Pancreas (tissue), 10 donors: ENCODE measurements at places on chromosomes 4 and X. TPM values are rescaled to one million over a fixed set of nuclear protein-coding genes. Genes with fewer than 3 reads are reported as not detected.

- H3K27me3 ChIP-seq, result no peaks in the 10 kb centered on the region
- no peaks in the 10 kb centered on the region for H3K36me3 ChIP-seq
- H3K27ac ChIP-seq, result no peak overlapping the region
Measured at GRCh38 chr4:159367781-159368080, 264.9 kb downstream of the RAPGEF2 start.

DNA sequence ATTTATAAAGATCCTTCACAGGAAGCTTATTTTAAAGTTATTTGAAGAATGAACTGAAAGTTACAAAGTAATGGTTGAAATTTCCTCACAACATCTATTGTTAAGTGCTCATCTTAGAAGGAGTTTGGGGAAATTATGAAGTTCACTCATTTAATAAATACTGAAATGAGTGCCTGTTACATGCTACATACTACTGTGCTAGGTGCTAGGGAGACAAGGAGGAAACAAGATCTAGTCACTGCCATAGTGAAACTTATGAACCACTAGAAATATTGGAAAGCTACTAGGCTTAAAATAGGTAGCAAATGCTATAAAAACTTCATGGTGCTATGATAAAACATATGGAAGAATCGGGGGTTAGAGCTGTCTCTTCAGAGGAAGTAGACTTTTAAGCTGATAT lies 97.1 kb downstream of the JADE1 start:
- no peaks in the 10 kb centered on the region for H3K36me3 ChIP-seq
- no peak for DNase-seq
- H3K27ac ChIP-seq, result no peak overlapping the region
- H3K27me3 ChIP-seq, result no peaks in the 10 kb centered on the region
- no peak overlapping the region for H3K4me3 ChIP-seq
- no peaks in the 10 kb centered on the region for H3K4me1 ChIP-seq

Gene PHOX2B
- total RNA-seq, result not detected

- no peak overlapping the region for H3K27ac ChIP-seq
- no peaks in the 10 kb centered on the region for H3K36me3 ChIP-seq
- DNase-seq, result peak; percentile 10
Measured at GRCh38 chr4:6165766-6166165, 34.6 kb downstream of the JAKMIP1 start.

Gene BEX1
- 13.5 TPM for total RNA-seq

DNA sequence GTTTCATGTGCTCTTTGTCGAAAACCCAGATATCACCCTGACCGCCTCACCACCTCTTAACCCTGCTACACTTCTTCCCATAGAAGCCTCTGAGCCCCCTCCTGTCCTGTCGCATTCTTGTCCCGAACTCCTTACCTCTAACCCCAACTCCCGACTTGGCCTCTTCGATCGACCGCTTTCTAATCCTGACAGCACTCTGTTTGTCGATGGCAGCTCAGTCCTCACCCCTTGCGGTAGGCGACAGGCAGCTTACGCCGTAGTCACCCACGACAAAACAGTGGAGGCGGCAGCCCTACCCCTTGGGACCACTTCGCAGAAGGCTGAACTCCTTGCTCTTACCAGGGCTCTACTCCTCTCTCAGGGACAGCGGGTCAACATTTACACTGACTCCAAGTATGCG lies 961.7 kb downstream of the RPA4 start:
- H3K36me3 ChIP-seq, result no peaks in the 10 kb centered on the region
- H3K27me3 ChIP-seq, result no peaks in the 10 kb centered on the region
- H3K4me1 ChIP-seq, result no peaks in the 10 kb centered on the region
- no peak overlapping the region for H3K27ac ChIP-seq
- no peak for DNase-seq
- H3K4me3 ChIP-seq, result no peak overlapping the region

DNA sequence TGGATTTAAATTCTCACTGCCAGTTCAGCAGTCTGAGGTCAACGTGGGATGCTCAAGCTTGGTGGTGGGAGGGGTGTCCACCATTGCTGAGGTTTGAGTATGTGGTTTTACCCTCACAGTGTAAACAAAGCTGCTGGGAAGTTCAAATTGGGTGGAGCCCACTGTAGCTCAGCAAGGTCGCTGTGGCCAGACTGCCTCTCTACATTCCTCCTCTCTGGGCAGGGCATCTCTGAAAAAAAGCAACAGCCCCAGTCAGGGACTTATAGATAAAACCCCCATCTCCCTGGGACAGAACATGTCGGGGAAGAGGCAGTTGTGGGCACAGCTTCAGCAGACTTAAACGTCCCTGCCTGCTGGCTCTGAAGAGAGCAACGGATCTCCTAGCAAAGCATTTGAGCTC lies 14.9 kb upstream of the RRAGB start:
- H3K27ac ChIP-seq, result no peak overlapping the region
- H3K36me3 ChIP-seq, result no peaks in the 10 kb centered on the region
- H3K27me3 ChIP-seq, result no peaks in the 10 kb centered on the region
- H3K4me3 ChIP-seq, result no peak overlapping the region

DNA sequence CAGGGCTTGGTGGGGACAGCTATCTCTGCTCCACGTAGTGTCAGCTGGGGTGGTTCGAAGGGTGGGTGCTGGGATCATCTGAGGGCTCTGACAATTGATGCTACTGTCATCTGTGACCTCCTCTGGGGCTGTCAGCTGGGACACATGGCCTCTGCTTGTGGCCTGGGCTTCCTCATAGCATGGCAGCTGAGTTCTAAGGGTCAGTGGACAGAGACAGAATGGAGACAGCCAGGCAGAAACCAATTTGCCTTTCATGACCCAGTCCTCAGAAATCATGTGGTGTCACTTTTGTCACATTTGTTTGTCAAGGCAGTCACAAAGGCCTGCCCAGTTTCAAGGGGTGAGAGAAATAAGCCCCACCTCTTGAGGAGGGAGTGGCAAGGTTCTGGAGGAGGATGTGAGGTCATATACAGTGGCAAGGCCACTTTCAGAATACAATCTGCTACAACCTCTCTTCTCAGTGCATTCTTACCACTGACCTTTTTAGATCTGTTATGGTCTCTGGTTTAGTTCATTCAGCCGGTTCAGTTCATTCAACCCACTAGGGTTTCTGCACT lies 103.6 kb upstream of the BCOR start:
- no peak for DNase-seq
- H3K4me1 ChIP-seq, result no peaks in the 10 kb centered on the region
- H3K4me3 ChIP-seq, result no peak overlapping the region

Gene TCEAL3
- 11.4 TPM for total RNA-seq

- H3K4me1 ChIP-seq, result no peaks in the 10 kb centered on the region
- H3K36me3 ChIP-seq, result no peaks in the 10 kb centered on the region
- DNase-seq, result no peak
- no peak overlapping the region for H3K4me3 ChIP-seq
Measured at GRCh38 chrX:44456685-44457084, 86.0 kb downstream of the FUNDC1 start.

- H3K4me3 ChIP-seq, result no peak overlapping the region
- H3K36me3 ChIP-seq, result no peaks in the 10 kb centered on the region
- no peak overlapping the region for H3K27ac ChIP-seq
- no peak for DNase-seq
- no peaks in the 10 kb centered on the region for H3K27me3 ChIP-seq
Measured at GRCh38 chr4:168537571-168537970, 40.7 kb downstream of the PALLD start.

GRCh38 chrX:7582191-7582590 lies 260.8 kb upstream of the VCX start:
- no peak overlapping the region for H3K4me3 ChIP-seq
- H3K36me3 ChIP-seq, result no peaks in the 10 kb centered on the region
- no peaks in the 10 kb centered on the region for H3K4me1 ChIP-seq
- no peak overlapping the region for H3K27ac ChIP-seq

GRCh38 chrX:44035571-44035970 lies 62.4 kb upstream of the NDP start:
- H3K27me3 ChIP-seq, result no peaks in the 10 kb centered on the region
- no peaks in the 10 kb centered on the region for H3K4me1 ChIP-seq
- no peak overlapping the region for H3K27ac ChIP-seq
- H3K4me3 ChIP-seq, result no peak overlapping the region

DNA sequence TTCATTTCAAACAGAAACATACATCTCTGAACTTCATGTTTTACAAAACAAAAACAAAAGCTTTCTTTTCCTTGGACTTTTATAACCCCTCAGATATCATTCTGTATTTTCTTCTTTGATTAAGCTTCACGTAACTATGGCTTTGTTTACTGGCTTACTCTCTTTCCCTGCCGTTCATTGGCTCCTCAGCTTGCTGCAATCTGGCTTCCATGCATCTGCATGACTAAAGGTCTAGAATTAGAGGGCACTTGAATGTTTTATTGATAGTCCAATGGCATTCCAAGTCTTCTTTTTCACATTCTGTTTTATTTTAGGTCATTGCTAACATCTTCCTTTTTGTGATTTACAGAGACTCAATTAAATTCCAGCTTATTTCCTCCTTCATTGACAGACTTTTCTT lies 487.6 kb downstream of the GRXCR1 start:
- H3K4me1 ChIP-seq, result no peaks in the 10 kb centered on the region
- H3K36me3 ChIP-seq, result no peaks in the 10 kb centered on the region
- H3K27me3 ChIP-seq, result no peaks in the 10 kb centered on the region
- no peak overlapping the region for H3K27ac ChIP-seq
- H3K4me3 ChIP-seq, result no peak overlapping the region

DNA sequence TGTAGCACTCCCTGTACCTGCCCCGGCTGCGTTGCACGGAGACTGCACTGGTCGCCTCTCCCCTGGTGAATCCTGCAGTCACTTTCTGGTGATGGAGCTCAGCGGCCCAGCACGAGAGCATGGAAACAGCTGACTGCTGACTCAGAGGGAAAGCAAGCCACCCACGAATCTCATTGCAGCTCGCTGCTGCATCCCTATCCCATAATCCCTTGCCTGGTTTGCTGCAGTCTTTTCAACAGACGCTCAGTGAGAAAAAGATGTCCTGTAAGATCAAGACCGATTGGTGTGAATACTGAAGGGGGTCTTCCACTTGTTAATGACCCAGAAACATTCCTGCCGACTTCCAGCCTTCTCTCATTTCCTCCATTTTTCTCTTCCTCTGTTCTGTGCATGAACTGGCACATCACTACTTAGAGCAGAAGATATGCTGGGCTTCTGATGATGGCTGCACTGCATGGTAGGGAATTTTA lies 52.9 kb downstream of the TRIM2 start:
- H3K27me3 ChIP-seq, result no peaks in the 10 kb centered on the region
- DNase-seq, result no peak
- H3K4me3 ChIP-seq, result no peak overlapping the region
- no peaks in the 10 kb centered on the region for H3K4me1 ChIP-seq

Gene MAGEA12
- total RNA-seq, result not detected

Gene ABCG2
- total RNA-seq, result 0.97 TPM

Gene ANXA3
- 36.5 TPM for total RNA-seq

Gene PDLIM3
- total RNA-seq, result 6.3 TPM

- H3K4me1 ChIP-seq, result no peaks in the 10 kb centered on the region
- DNase-seq, result no peak
- no peaks in the 10 kb centered on the region for H3K27me3 ChIP-seq
- no peak overlapping the region for H3K27ac ChIP-seq
- no peak overlapping the region for H3K4me3 ChIP-seq
Measured at GRCh38 chrX:134513091-134513490, 53.1 kb downstream of the HPRT1 start.

DNA sequence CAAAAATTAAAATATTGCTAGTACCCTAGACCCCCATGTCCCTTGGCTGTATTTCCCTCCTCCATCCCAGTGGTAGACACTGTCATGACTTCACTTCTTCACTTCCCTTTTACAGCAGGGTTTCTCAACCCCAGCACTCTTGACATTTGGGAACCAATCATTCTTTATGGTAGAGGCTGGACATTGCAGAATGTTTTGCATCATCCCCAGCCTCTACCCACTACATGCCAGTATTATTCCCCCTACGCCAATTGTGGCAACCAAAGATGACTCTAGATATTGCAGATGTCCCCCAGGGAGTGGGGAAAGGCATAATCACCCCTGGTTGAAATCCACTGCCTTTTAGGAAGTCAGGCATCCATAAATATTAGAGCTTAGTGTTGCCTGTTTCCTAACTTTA lies 138.6 kb downstream of the AMELX start:
- H3K36me3 ChIP-seq, result no peaks in the 10 kb centered on the region
- H3K27me3 ChIP-seq, result peaks cover 3% of the 10 kb centered on the region
- H3K4me1 ChIP-seq, result no peaks in the 10 kb centered on the region
- no peak overlapping the region for H3K27ac ChIP-seq

Gene CDS1
- 4.8 TPM for total RNA-seq

GRCh38 chr4:41865306-41865980 lies 69.8 kb upstream of the TMEM33 start:
- H3K36me3 ChIP-seq, result no peaks in the 10 kb centered on the region
- no peaks in the 10 kb centered on the region for H3K4me1 ChIP-seq
- H3K4me3 ChIP-seq, result no peak overlapping the region
- H3K27ac ChIP-seq, result no peak overlapping the region
- peaks cover 5% of the 10 kb centered on the region for H3K27me3 ChIP-seq
- DNase-seq, result no peak

- no peak overlapping the region for H3K4me3 ChIP-seq
- DNase-seq, result no peak
- no peaks in the 10 kb centered on the region for H3K4me1 ChIP-seq
- H3K27ac ChIP-seq, result no peak overlapping the region
- H3K27me3 ChIP-seq, result no peaks in the 10 kb centered on the region
Measured at GRCh38 chrX:150889131-150889530, 9.3 kb downstream of the CD99L2 start.

DNA sequence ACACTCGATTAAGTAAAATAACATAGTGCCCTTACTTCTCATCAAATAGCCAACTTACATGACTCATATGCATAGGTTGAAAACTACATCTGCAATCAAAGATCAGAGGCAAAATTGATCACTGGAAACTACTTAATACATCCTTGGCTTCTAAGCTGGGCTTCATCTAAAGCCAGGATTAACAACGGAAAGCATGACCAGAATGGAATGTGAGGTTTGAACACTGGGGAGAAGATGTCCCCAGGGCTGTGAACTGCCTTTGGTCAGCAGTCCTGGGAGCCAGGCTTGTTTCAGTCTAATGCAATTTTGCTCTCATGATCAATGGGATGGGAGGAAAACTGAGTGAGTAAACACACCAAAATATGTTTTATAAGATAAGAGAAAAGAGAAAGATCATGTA lies 192.5 kb upstream of the TTC29 start:
- H3K4me1 ChIP-seq, result no peaks in the 10 kb centered on the region
- no peak overlapping the region for H3K4me3 ChIP-seq
- no peaks in the 10 kb centered on the region for H3K27me3 ChIP-seq
- H3K27ac ChIP-seq, result no peak overlapping the region
- DNase-seq, result no peak

DNA sequence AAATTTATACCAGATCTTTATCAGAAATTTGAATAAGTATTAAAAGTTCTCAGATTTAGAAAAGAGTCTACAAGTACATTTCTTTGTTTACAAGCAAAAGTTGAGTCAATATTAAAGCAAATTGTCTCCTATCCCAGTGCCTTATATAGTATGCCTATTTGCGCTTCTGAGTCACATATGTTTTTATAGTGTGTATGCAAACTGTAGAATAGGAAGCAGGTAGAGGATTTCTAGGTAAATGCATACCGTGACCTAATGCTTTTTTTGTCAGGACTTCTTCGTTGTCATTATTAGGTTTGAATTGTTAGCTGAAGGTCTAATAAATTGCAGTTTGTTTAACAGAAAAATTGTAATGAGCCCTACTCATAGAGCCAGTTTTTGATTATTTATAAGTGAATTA lies 22.2 kb downstream of the CEP44 start:
- H3K4me3 ChIP-seq, result no peak overlapping the region
- H3K27me3 ChIP-seq, result no peaks in the 10 kb centered on the region
- DNase-seq, result no peak
- no peaks in the 10 kb centered on the region for H3K36me3 ChIP-seq
- no peaks in the 10 kb centered on the region for H3K4me1 ChIP-seq

Gene CTBP1
- 91.5 TPM for total RNA-seq

Gene ARSJ
- 3.9 TPM for total RNA-seq

Gene PCDH7
- total RNA-seq, result 1.8 TPM
